ENCODE measurements at places on chromosomes 5 and 9.

DNA sequence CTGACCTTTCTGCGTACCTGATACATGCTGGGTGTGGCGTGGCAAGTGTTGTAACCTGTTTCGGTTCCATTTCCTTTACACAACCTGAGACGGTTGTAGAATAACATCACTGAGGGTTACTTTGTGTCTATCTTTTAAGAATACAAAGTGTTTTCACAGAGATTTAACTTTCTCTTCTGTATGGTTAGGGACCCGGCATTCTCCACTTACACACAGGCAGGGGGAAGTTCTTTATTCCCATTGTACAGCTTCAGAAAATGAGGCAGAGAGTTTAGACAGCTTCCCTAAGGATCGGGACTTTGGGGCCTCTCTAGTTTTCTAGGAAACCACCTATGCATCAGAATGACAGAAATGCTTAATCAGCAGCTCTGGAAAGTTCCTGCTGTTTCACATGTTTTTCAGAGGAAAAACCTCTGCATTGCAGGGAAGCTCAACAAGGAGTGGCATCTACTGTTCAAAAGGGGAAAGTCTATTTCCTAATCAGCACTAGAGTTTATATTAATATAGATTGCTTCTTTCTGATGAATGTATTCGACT lies 41.3 kb downstream of the CAST start:
- no peak for DNase-seq

GRCh38 chr9:118975736-118976135 lies 393.5 kb downstream of the BRINP1 start:
- no peak for DNase-seq

DNA sequence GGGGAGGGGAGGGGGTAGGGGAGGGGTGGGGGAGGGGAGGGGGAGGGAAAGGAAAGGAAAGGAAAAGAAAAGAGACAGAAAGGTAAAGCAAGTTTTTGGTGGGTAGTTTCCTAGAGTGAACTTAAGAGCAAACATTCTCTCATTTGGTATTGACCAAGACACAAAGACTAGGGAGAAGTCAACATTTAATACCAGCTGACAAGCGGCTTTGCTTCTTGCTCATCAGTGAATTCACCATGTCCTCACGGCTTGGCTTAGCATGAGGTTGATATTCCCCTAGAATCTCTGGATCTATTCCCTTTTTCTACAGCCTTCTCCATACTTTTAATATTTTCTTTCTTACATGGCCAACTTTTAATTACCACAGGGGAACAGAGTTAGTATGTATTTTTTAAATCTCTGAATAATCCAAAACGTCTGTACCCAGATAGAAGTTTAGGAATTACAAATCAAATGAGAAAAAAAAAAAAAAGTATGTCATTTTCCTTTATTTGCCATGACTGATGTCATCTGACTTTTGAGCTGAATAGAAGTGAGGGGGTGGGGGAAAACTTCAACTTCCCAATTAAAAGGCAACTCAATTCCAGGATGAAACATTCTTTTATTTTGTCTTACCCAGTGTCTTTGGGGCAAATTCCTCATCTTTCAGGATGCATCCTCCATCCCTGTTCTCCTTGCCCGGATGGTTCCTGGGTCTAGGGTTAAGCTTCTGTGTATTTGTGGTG lies 40.1 kb upstream of the GLIS3 start:
- DNase-seq = no peak

DNA sequence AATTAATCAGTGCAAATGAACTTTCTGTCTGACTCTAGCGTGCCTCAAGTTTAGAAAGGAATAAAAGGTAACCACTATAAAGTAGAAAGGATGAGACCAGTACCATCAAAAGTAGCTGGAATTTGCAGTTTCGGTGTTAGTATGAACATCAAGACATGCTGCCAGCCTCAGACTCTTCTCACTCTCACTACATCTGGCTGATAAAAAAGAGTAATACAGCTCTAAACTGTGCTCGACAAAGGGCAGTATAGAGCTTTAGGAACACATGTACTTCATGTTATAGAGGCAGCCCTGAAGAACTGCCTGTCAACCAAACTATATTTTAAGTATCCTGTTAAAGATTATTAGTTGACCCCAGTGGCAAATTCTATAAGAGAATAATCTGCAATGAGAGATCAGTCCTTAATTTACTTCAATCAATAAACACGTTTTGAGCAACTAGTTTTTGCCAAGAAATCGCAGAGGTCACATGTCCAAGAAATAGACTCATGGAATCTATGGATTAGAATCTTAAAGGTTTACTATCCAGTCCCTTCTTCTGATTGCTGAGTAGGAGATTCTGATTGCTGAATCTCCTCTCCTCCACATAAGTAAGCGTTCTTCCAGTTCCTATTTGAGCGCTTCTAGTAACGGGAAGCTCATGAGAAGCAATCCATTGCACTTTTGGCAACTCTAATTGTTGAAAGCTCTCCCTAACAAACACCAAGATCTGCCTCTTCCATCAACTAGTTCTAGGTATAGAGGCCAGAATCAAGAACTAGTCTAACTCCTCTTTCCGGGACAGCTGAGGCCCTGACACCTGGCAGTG lies 941 bp downstream of the XPA start:
- DNase-seq = no peak

DNA sequence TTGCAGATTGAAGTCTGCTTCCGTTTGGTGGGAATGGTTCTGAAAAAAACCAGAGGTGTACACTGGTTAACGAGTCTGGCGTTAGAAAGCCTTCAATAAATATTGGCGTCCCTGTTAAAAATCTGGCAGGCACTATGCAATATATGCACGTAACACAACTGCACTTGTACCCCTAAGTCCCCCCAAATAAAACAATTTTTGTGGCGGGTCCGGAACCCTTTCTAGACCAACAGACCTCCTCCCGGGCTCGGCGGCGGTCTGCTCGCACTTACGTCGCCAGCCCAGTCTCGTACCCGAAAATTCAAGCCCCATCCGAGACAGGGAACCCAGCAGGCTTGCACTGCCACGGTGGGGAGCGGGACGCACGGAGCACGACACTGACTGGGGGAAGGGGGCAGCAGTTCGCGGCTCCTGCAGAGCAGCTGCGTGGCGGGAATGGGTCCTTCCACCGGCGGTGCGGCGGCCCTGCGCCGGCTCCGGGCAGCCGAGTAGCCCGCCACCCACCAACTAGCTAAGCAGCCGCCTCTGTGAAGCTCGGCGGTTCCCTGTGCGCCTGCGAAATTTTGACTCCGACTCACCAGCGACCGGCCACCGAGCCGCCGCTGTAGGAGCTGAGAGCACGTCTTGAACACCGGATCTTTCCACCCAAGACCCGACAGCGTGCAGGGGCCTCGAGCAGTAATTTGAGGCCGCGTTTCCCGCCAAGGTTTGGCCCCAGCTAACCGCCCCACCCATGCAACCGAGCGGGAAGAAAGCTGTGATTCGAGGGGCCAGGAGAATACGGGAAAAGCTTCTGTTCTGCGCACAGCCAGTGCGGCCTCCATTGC lies 3.9 kb downstream of the MCIDAS start:
- no peak for DNase-seq

GRCh38 chr9:113548221-113549041 lies 84.9 kb downstream of the RGS3 start:
- no peak for DNase-seq

DNA sequence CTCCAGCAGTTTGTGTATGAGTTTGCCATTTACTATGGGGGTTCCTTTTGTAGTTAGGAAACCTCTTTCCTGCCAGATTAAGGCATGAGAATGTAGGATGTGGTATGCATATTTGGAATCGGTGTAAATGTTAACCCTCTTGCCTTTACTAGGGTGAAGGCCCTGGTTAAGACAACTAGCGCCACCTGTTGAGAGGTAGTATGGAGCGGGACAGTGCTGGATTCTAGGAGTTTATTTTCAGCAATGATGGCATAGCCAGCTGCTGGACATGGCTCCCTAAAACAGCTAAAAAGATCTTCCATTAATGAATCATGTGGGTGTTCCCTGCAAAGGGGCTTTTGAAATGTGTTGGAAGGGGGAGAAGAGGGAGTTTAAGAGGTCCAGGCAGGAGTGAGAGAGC lies 30.7 kb upstream of the GPX3 start:
- no peak for DNase-seq

- DNase-seq = no peak
Measured at GRCh38 chr9:133762488-133763271, 24.5 kb upstream of the SARDH start.

DNA sequence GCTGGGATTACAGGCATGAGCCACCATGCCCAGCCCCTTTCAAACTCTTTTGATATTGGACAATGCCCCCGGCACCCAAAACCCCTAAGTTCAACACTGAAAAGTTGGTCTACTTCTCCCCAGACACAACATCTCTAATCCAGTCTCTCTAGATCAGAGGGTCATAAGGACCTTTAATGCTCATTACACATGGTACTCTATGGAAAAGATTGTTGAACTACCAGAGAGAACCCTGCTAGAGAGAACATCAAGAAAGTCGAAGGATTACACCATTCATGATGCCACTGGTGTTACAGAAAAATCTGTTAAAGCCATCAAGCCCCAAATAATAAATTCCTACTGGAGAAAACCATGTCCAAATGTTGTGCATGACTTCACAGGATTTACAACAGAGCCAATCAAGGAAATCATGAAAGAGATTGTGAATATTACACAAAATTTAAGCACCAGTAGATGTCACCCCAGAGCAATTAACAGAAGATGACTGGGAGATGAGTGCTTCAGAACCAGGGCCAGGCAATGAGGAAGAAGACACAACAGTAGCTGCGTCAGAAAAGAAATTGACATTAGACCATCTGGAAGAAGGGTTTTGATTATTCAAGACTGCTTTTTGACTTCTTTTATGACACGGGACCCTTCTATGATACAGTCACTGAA lies 28.3 kb upstream of the NIPAL4 start:
- no peak for DNase-seq

DNA sequence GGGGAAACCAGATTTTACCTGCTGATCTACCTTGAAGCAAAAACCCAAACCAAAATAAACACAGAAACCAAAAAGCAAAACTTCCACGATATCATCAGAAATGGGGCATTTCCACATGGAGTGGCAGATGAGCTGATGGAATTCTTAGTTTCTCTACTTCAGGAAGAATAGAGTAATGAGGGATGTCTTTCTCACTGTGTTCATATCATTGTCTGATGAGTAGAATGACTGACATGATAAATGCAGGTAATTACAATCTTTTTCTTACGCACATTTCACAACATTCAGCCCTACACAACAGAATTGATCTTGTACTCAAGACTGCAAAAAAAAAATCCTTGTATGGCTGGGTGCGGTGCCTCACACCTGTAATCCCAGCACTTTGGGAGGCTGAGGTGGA lies 23.2 kb upstream of the ANKH start:
- no peak for DNase-seq

DNA sequence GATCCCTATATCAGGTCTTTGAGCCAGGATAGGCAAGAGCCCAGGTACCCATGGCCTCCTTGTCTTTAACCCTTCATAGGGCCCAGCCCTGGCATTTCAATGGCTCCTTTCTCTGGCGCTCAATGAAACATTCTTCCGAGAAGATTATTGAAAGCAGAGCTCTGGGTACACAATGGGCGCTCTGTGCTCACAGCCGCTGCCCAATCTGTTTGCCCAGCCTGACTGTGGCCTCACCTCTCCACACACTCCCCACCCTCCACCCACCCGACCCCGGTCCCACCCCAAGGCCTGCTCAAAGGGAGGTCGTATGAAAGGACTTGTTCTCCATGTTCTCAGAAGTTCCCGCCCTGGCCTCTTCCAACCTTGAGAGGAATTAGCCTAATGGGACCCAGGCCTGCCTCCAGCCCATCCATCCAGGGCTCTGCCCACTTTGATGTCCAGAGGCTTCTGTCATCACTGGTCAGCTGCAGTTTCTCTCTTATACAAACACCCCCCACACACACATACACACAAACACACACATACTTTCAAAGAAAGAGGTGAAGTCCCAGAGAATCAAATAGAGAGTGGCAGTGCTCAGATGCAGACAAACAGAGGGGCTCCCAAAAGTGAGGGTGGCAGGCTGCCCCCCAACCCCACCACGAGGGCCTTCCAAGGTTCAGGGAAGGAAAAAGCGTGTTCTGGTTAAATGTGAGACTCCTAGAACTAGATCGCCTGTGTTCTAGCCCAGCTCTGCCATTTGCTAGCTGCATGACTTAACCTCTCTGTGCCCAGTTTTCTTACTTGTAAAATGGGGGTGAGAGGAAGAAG lies 5.1 kb upstream of the ARSI start:
- no peak for DNase-seq

- DNase-seq = no peak
Measured at GRCh38 chr9:742914-743589, 98.4 kb upstream of the DMRT1 start.

DNA sequence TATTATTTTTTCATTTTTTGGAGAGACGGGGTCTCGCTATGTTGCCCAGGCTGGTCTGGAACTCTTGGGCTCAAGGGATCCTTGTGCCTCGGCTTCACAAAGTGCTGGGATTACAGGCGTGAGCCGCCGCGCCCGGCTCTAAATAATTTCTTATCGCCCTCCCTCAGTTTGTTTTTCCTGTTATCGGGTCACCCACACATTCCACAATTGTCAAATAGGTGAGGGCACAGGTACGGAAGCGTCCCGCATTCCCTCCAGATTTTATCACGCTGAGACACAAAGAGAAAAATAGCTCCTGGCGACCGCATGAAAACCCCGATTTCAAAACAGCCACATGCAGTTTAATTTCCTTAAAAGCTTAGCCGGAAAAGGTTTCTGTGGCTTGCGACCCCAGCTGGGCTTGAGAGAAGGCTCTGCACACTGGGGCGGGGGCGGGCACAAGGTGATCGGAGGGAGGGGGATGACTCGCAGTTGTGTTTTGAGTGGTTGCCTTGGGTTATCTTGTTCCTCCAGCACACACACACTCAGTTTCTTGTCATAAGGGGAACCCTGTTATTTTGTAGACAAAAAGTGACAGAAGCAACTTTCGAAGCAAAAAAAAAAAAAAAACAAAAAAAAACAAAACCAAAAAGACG lies 717 bp upstream of the IQGAP2 start:
- peak; percentile 48 for DNase-seq

GRCh38 chr9:110188991-110189390 lies 19.0 kb downstream of the C9orf152 start:
- no peak for DNase-seq

DNA sequence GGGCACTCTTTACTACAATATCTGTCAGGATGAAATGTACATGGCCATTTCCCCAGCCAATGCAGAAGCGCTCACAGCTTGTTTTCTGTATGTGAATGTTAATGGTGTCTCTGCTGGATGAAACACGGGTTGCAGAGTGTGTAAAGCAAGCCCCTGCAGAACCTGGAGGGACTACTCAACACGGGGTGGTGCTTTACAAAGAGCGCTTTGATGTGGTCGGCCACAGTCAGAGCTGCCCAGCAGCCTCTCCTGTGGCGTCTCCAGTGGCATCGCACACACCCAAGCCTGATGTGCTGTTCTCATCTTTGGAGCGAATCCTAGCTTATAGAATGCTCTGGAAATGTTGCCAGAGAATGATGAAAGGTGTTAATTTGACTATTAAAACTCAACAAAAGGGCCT lies 162.7 kb upstream of the NFIL3 start:
- no peak for DNase-seq

- peak; percentile 19 for DNase-seq
Measured at GRCh38 chr5:83430130-83431010, 41.2 kb upstream of the VCAN start.

- DNase-seq = no peak
Measured at GRCh38 chr5:113748403-113748802, 234.9 kb downstream of the YTHDC2 start.
